Activated naive CD8-positive, alpha-beta T cell treated with anti-CD3 and anti-CD28 coated beads for 36 hours (primary cell): ENCODE measurements at places on chromosomes 2 and 18. TPM values are rescaled to one million over a fixed set of nuclear protein-coding genes. Genes with fewer than 3 reads are reported as not detected.

DNA sequence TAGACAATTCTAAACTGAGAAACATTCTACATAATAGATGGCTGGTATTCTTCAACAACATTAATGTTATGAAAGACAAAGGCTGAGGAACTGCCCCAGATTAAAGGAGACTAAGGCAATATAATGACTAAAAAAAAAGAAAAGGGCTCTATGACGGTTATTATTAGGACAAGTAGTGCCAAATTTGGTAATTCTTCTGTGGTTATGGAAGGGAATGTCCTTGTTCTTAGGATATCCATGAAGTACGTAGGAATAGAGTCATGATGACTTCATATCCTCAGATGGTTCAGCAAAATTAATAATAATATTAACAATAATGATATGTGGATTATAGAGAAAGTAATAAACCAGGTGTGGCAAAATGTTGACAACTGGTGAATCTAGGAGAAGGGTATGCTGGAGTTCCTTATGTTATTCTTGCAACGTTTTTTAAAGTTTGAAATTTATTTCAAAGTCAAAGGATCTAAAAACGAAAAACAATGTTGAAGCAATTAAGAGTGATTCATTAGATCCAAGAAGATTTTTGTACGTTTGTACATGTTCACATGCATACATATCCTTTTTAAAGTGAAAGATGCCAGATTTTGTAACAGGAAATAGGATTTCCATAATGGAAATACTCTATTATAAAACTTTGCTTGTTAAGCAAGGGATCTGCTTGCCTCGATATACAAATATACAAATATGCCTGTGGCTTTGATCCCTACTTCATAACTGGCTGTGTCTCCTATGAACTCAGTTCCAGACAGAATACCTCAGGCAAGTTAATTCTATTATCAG is 27.7 kb upstream of the STRN start:
- no peak for DNase-seq

GRCh38 chr18:80010551-80010906 is 22.2 kb upstream of the TXNL4A start:
- no peak for DNase-seq

DNA sequence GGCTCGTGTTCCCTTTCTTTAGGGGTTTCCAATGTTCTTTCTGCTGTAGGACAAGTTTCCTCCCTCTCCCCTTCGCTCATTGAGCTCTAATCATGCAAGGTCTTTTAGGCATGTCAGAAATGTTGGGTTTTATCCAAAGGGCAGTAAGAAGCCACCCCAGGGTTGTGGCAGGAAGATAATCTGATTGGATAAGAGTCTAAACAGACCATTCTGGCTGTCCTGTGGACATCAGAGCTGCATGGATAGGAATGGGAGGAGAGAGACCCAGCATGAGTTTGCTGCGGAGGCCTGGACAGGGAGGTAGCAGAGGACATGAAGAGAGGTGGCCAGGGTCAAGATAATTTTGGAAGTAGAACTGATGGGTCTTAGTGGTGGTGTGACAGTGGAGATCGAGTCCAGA is 88.2 kb downstream of the ACKR3 start:
- no peak for DNase-seq

GRCh38 chr2:23452853-23453420 is 68.0 kb downstream of the KLHL29 start:
- peak; percentile 24 for DNase-seq

GRCh38 chr18:51044928-51045585 is 15.0 kb downstream of the SMAD4 start:
- no peak for DNase-seq

- no peak for DNase-seq
Measured at GRCh38 chr2:29806461-29806860, 114.9 kb downstream of the ALK start.

DNA sequence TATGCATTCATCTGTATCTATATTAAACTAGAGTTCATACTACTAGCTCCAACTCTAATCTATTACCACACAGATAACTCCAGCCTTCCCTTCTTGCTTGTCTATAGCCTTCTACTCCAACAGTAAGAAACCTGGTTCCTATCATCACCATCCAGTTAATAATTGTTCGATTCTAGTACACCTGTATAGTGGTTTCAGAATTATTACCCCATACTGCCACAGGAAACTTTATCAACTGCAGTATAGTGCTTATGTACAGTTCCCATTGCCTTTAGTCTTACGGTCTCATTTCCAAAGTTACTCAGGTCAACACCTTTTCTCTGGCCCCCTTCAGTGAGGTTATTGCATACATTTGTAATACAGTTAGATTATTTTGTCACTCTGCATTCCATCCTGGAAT is 14.5 kb downstream of the METTL8 start:
- no peak for DNase-seq

DNA sequence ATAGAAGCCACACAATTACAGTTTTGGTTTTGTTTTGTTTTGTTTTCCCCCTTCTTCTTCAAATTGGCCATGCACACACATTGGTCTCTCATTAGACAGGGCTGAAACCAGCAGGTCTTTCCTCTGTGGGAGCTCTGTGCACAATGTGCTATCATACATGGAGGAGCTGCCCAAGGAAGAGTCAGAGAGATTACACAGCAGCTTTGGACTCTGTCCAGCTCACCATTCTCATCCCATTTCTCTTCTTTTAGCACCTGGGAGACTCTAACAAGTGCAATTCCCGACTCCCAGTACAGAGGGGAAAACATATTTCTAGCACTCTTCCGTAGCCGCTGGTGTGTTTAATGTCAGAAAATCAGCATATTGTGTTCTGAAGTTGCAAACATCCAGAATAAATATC is 29.4 kb downstream of the POU3F3 start:
- DNase-seq: no peak

GRCh38 chr18:58416014-58416703 is 212.7 kb downstream of the ALPK2 start:
- no peak for DNase-seq

DNA sequence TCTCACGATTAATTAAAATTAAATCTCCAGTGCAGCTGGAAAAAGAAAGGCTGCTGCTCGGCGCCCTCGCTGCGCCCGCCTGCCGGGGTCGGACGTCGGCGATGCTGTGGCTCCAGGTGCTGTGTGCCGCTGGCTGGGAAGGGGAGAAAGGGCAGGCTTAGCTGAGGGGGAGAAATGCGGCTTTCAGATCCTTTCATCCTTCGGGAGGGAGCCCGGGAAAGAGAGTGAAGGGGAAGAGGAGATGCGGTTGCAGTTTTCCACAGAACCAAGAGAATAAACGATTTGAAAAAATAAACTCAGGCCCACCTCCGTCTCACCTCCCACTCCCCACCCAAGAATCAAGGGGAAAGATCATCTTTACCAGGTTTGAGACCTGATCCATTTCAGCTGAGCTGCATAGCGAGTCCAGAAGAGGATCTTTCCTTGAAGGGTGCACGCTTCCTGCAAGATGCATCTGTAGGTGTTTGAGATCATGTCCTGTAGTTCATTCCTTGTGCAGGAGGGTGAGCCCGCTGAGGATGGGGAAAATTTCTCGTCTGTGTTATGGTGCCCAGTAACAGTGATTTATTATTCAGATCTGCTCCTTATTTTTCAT is 495 bp downstream of the TMEM169 start:
- DNase-seq: peak; percentile 19

- DNase-seq: no peak
Measured at GRCh38 chr2:240532031-240532775, 25.6 kb downstream of the ANKMY1 start.

The TRPM8 gene
- not detected for total RNA-seq

The INPP5D gene
- total RNA-seq: 38.7 TPM

The FHOD3 gene
- total RNA-seq: not detected
